ENCODE measurements at places on chromosomes 11 and 22.
A peak's percentile ranks its signal among the peaks of the same experiment; 100 is the strongest.

DNA sequence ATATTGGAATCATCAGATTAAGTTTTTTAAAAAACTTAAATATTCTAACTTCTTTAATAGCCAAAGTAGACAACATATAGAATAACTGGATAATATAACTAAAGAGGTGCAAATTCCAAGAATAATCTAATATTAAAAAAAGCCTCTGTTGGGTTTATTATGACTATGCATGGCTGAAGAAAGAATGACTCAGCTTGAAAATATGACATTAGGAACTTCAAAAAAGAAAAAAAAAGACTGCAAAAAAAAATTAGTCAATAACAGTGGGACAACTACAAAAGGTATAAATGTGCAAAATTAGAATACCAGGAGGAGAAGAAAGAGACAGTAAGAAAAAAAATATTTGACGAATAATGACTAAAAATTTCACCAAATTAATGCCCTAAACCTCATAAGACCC is 1178.0 kb downstream of the JRKL start:
- no peak for DNase-seq

DNA sequence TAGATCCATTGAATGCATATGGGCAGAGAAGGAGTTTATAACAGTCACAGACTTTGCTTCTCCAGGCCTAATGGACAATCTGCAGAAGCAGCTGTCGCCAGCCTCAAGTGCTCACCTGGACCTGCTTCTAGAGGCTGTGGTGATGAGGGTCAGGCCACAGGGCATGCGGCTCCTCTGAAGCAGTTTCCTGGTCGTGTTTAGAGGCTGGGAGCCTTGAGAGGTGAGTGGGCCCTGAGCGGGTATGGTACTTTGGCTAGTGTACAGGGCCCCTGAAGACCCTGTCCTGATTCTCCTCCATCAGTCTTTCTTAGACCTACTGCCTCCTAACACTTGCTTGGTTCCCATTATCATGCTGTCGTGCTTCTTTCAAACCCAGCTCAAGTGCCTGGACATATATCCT is 41.2 kb downstream of the NXPE2 start:
- no peak for DNase-seq

GRCh38 chr11:46616551-46617133 is 385 bp downstream of the HARBI1 start:
- peak; percentile 54 for DNase-seq

DNA sequence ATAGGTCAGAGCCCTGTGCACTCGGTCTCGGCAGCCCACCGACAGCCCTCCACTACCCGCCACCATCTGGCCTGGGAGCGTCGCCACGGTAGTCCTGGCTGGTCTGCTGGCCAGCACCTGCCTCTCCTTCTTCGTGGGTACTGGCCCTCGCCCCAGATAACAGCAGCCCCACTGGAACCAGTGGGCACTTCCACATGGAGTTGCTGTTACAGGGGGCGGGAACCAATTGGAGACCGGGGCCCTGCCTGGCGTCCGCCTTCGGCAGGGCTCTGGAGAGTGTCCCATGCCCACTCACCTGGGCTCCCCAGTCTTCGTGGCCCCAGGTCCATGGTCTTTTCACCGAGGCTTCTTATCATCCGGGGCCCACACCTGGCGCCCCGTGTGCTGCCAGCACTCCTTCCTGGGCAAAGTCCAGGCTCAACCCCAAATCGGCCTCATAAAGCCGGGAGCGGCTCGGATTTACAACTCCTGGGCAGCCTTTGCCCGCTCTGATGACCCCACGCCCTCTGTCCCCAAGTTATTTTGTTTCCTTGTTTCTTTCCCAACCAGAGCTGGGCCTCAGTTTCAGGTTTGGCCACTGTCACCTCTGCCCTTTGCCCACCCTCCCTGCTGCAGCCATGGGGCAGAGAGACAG is 12.9 kb upstream of the EHD1 start:
- no peak for DNase-seq

DNA sequence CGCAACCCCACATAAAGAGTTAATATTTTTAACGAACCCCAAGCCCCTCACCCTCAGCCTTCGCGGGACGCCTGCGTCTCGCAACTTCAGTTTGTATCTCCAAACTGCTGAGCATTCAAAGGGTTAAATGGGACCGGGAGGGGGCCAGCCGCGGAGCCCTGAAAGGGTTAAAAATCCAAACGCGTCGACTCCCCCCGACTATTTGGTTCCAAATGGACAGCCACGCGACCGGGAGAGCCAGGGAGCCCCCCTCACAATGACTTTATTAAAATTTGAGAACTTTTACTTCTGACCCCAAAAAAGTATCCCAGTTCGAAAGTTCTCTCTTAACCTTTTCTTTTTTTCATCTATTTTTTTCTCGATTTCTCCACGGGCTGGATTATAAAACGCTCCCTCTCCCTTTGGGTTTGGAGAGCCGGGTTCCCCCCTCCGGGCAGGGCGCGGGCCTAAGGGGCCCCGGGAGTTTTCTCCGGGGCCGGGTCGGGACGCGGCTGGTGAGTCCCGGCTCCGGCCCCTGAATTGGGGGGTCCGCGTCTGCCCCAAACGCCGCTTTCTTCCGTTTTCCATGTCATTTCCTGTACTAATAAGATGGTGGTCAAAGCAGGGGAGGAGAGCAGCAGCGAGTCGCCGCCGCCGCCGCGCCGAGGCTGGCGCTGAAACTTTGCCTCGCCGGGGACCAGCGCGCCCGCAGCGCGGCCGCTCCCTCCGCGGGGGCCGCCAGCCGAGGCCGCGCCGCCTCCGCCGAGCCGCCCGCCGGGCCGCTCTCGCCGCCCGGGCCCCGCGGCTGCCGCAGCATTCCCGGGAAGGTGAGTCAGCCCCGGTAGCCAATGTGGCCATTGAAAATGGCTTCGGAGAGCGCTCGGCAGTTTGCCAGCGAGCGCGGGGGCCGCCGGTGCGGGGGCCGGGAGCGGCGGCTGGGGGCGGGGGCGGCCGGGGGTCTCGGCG is at the start of gene PRDM11:
Gene PRDM11, plus strand, starts transcription at position 568 of the 945 bp plus-strand sequence. CDS start 35,128 bp downstream, outside the sequence.
- peak; percentile 86 for DNase-seq

- no peak for DNase-seq
Measured at GRCh38 chr11:111736181-111736590, 30.0 kb downstream of the PPP2R1B start.
